ENCODE measurements at places on chromosomes 2 and 18.
A peak's percentile ranks its signal among the peaks of the same experiment; 100 is the strongest.

DNA sequence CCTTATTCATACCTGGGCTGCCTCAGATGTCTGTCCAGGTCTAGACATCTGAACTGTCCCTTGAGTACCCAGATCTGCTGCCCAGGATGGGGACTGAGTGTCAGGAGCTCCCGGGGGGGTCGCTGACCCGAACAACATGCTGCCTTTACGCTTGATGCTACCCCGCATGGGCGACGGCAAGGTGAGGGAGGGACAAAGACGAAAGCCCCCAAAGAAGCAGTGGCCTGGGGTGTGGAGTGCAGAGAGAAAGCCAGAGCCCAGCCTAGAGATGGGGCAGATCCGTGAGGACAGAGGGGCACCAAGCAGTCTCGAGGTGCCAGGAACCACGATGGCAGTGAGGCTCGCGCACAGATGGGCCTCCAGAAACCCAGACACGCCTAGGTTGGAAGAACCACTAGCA is 234.7 kb downstream of the ATAD2B start:
- no peak for DNase-seq

DNA sequence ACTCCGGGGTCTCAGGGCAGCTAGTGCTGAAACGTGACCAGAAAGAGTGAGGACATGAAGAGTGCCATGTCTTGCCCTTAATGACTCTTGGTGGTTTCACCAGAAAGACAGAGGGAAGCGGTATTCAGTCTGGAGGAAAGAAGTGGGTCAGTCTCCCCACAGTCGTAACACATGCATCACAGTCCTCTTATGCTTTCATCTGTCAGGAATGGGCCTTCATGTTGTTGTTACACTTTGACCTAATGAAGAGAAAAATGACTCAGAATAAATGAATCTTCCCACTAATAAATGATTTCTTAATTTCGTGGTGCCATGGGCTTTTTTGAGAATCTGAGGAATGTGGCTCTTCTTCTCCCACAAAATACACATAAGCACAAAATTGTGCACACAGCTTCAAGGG is 103.2 kb downstream of the SLC8A1 start:
- no peak for DNase-seq

DNA sequence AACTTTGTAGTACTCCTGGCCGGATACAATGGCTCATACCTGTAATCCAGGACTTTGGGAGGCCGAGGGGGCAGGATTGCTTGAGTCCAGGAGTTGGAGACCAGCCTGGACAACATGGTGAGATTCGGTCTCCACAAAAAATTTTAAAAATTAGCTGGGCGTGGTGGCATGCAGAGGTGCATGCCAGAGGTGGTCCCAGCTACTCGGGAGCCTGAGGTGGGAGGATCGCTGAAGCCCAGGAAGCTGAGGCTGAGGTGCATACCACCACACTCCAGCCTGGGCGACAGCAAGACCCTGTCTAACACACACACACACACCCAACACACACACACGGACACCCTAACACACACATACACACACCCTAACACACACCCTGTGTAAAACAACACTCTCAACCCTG is 55.6 kb downstream of the HDAC4 start:
- no peak for DNase-seq

DNA sequence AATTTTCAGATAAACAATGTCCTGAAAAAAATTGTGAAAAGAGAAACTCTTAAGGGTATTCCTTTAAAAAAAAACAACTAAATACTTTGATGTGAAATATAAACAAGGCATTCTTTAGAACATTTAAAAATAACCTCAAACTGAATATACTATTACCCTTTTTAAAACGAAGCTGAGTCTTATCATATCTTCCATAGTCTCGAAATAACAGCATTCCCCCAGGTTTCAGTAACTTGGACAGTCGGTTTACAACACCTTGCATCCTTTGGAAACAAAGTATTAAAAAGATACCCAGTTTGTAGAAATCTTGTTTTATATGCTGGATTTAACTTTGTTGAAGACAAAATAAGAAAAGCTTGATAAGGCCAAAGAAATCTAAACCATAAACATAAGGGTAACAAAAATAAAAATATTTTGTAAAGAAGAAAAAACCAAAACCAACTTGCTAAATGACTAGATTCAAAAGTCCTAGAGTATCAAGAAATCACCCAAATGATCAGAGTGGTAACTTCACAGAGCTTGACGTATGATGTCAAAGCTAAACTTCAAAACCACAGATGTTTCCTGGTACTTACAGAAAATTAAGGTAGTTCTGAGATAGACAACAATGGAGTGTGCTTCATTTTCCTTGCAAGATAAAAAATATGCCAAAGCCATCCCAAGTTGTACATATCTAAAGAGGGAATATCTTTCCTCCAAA is 107.8 kb downstream of the METTL8 start:
- DNase-seq: no peak

GRCh38 chr2:61626827-61627226 is 88.7 kb upstream of the XPO1 start:
- DNase-seq: no peak

- DNase-seq: no peak
Observed at GRCh38 chr2:25740810-25741381, 67.5 kb upstream of the DTNB start.

GRCh38 chr2:186590350-186590758 is 498 bp downstream of the ITGAV start:
- DNase-seq: peak; percentile 8

DNA sequence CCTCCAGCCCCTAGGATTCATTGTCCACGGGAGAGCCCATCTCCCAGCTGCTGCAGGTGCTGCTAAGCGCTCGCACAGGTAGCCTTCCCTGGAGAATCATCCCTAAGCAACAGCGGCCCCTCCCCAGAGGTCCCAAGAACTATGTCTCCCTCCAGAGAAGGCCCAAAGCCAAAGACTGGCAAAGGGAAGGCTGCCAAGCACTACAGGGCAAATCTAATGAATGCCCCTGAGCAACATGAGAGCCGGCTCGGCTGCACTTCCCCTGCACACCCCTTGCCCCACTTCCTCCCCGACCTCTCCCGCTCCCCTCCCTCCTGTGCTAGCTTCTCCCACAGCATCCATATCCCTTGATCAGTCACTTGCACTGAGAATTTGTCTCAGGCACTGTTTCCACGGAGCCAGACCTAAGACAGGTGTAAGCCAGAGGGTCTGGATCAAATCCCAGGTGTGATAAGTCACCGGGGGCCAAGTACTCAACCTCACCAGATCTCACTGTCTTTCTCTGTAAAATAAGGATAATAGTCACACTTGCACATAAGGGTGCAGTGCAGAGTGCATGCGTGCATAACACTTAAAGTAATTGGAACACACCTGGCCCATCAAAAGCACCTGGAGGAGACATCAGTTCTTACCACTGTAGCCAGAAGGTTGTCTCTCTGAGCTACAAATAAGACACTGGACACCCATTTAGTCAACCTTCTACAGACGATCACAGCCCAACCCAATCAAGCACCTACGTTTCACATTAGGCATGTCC is 20.1 kb upstream of the COL6A3 start:
- DNase-seq: no peak

GRCh38 chr2:40276076-40276475 is 175.8 kb downstream of the SLC8A1 start:
- no peak for DNase-seq

DNA sequence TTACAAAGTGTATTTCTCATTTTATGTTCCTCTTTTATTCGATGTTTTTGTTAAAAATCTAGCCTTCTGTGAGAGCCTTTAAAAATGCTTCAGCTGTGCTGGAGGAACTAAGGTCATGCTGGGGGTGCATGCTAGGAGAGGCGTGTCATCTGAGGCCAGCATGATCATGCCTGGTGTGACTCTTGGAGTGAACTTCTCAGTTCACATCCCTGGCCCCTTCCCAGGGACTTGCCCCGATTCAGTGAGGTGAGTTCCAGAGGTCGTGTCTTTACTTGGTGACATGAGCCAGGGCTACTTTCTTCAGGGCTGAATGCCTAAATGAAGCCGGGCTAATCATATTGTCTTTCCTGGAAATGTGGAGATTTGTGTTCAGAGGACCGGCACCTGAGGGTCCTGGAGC is 264.9 kb downstream of the MREG start:
- no peak for DNase-seq

- no peak for DNase-seq
Observed at GRCh38 chr2:45052388-45052928, 43.2 kb upstream of the SIX2 start.

GRCh38 chr2:189444322-189444721 is 3.0 kb downstream of the WDR75 start:
- DNase-seq: no peak

GRCh38 chr2:194739217-194739616 is 917.8 kb upstream of the SLC39A10 start:
- no peak for DNase-seq

DNA sequence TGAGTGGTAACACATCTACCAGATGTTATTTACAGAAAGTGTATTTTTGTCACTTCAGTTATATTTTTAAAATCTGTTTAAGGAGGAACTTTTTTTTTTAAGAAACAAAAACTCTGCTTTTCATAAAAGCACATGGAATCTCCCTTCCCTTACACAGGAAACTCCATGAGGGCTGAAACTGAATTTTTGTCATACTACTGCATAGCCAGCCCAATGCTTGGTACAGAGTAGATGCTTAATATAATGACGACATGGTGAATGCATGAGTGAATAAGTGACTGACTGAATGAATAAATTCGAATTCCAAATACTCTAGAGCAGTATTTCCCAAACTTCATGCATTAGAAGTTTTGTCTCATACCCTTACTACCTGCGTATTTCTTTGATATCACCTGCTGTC is 86.5 kb downstream of the ROCK2 start:
- DNase-seq: no peak

- no peak for DNase-seq
Observed at GRCh38 chr2:41930807-41931566, 116.8 kb upstream of the PKDCC start.

DNA sequence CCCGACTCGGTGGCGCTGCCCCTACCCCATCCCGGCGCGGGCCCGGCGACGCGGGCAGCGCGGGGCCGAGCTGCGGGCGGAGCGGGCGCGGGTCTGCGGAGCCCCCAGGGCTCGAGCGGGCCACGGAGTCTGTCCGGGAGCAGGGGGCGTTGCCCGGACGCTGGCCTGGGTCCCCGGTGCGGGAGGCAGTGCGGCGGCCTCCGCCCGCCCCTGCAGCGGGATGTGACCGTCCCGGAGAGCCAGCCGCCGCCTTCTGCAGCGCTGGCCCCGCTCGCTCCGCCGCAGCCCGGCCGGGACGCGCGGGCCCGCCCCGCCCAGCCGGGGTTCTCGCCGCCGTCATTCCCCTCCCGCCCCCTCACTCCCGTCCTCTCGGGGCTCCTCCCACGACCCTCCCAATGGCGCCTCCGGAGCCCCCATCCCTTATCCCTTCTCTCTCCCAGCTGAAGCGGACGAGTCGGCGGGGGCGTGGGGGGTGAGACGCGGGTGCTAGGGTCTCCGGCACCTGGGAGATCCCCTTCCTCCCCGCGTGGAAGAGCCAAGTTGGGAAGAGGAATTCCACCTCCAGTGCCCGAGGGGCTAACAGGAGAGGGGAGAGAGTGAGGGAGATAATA is at the start of gene FNDC4:
Gene FNDC4 (minus strand): TSS at position 257 of the 611 bp plus-strand sequence. CDS start 521 bp downstream, outside the sequence.
- no peak for DNase-seq

- no peak for DNase-seq
Observed at GRCh38 chr2:142991295-142991694, 113.8 kb downstream of the KYNU start.

GRCh38 chr18:48605408-48605845 is 66.6 kb downstream of the CTIF start:
- no peak for DNase-seq

DNA sequence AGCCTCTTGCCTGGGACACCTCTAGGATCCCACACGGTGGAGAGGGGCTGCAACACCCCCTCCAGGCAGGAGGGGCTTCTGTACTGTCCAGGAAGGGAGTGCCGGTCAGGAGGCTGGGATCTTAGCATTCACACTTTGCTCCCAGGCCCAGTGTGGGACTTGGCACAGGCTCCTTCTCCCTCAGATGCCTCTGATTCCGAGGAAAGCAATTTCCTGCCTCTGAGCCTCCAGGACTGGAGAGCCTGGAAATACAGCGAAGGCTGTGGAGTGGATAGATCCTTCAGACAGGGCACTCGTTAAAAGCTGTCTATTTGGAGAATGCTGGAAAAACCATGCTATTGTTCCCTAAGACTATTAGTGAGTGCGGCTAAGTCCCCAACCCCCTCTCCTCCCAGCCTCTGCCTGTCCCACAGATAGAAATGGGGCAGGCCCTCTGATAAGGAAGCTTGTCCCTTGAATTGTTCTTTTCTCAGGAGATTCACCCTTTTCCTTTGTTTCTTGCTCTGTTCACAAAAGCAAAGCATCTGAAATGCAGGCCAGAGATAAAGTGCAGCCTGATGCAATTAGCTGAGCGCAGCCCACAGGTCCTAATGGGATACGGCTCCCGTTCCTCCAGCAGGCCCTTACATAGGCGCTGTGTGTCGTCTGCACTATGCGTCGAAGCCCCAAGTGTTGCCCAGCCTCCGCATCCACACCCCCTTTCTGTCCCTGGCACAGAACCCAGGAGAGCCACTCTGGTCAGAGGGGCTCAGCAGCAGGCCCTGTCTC is 252.2 kb downstream of the KLHL29 start:
- DNase-seq: no peak

DNA sequence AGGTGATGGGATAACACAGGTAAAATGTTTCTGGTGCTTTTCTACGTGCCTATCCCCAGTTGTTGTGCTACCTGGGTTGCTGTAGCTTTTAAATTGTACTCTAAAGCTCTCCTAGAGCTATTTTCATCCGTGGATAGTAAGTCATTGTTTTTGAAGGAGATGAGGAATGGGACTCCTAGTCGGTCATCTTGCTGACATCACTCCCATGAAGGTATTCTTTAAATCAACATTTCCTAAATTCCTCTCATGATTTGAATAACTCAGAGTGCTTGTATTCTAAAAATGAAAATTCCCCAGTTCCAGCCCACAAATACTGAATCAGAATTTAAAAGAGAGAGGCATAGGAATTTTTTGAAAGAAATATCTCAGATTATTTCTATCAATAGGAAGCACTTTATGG is 44.3 kb downstream of the CCDC148 start:
- DNase-seq: no peak

GRCh38 chr18:9516437-9517064 is 41.2 kb downstream of the RALBP1 start:
- DNase-seq: no peak

GRCh38 chr2:1829796-1830195 is 85.5 kb upstream of the PXDN start:
- no peak for DNase-seq

DNA sequence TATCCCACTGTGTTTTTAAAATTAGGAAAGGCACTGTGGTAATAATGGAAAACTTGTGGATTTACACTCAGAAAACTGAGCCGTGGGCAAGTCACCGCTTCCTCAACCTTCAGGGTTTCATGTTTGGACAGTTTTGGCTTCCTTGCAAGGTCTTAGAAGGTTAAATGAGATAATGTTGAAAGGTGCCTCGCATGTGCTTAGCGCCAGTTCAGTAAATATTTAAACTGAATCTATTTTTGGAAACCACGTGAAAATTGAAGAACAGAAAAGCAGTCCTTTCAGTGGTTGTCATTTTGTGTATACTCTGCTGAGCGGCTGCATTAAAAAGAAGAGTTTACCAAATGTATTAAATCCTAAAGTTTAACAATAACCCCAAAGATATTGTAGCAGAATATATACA is 15.2 kb upstream of the AGAP1 start:
- no peak for DNase-seq
